ENCODE measurements at places on chromosomes 6 and 20.
A peak's percentile ranks its signal among the peaks of the same experiment; 100 is the strongest.

DNA sequence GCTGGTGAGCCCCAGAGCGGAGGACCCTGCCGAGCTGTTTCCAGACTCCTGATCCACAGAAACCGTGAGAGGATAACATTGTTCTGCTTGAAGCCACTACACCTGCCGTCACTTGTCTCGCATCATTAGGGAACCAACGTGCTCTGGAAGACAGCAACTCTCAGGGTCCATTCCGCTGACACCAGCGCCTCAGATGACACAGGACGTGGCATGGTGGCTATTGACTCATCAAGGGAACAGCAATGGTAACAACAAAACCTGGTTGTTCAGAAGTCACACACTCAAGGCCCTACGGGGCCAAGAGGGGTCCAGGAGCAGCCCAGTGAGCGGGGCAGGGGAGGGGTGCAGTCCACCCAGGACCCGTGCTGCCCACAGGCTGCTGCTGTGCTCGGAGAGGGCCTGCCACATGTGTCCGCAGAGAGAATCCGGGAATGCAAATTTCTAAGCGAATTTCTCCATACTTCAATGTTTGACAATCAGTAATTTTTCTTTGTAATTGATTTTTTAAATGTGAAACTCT is 110.4 kb downstream of the TTLL2 start:
- DNase-seq = no peak

GRCh38 chr20:13105864-13106457 is 97.2 kb downstream of the SPTLC3 start:
- DNase-seq = no peak

GRCh38 chr20:24679448-24680047 is 210.1 kb downstream of the SYNDIG1 start:
- DNase-seq = no peak

GRCh38 chr20:11083841-11084240 is 410.0 kb upstream of the JAG1 start:
- no peak for DNase-seq

GRCh38 chr6:142051404-142051803 is 81.3 kb upstream of the GJE1 start:
- DNase-seq = no peak

DNA sequence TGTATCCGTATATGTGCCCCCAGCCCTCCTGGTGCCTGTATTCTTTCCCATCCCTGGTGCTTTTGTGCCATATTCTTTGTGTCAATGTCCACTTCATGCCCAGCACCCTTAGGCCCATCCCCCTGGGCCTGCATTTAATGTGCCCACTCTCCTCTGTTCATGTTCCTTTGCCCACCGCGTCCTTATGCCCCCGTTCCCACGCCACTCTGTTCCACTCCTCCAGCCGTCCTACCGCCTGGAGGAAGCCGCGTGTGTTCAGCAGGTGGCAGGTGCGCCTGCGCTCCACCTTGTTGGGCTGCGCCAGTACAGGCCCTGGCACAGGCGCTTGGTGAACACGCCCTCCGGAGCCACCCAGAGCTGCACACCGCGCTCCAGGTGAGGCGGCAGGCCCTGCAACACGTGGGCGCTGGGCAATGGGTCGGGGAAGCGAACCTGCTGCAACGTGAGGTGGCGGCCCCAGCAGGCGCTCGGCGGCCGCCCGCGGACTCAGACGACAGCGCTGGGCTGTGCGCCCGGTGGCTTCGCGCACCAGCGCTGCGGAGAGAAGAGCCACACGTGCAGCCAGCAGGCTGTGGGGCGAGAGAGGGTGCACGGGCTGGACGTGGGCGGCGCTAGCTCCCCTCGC is 4.0 kb upstream of the FOXS1 start:
- no peak for DNase-seq

- no peak for DNase-seq
These were observed 1.1 kb downstream of the PPP1R18 start for GRCh38 chr6:30685157-30686008.

GRCh38 chr6:139514819-139515218 is 140.4 kb upstream of the CITED2 start:
- no peak for DNase-seq

GRCh38 chr6:109449795-109450673 is 5.5 kb downstream of the MICAL1 start:
- no peak for DNase-seq

DNA sequence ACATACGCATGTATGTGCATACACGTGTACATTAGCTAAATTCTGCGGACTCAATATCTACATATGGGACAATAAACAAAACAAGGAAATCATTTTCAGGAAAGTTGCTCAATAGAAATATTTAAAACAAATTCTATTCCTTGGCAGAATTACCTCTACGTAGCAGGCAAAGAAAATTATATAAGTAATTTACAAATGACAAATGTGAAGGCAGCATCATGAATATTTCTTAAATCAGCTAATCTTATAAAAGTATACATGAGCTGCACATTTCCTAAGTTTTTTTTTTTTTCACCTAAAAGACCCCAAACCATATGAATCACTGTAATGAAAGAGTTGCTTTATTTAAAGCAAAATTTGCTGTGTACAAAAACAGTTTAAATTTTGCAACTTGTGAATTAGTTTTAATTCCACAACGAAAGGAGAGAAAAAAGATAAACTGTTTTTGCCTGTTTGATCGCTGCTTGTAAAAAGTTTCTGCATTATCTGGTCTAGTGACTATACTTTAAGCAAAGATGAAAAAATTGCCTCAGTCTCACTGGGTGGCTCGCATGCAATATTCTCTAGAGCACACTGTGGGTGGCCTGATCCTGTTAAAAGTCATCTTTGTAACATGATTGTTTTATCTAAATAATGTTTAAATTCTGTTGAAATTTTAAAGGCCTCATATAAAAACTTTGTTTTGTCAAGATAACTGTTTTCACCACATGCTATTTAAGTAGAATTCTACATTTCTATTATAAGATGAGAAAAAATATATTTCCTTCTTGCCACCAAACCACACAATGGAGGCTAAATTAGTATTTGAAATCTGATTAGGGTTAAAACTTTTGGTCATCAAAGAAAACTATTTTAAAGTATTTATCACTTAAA is 57.1 kb downstream of the HUS1B start:
- DNase-seq = no peak

DNA sequence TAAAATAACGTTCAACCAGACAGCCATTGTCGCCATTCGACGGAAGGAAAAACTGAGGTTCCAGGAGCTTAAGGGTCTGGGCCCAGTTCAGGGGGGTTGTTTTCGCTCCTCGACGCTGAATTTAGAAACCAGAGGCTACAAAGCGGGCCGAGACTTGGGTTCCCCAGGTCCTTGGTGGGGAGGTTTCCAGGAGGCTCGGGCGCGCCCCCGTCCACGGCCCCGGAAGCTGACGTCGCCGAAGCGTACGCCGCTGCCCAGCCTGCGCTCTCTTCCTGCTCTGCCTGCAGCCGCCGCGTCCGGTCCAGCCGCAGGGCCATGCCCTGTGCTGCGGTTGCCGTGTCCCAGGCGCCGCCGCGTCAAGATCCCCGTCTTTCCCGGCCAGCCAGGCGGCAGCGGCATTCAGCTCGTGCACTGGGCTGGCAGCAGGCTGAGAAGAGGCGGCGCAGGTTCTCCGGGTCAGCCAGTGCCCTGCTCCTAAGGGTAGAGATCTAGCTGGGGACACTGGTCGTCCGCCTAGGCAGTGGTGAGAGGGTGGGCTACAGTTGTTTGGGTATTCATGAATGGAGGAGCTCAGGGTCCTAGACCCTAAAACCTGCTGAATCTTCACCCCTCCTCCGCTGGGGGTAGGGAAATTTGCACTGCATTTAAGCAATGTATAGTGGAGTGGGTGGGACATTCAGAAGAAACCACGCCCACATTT is 901 bp upstream of the TRIM26 start:
- DNase-seq = peak; percentile 75

- DNase-seq = no peak
These were observed 896.7 kb upstream of the MAP3K7 start for GRCh38 chr6:91483415-91484105.

- DNase-seq = no peak
These were observed 402.9 kb upstream of the CITED2 start for GRCh38 chr6:139777202-139777970.

GRCh38 chr20:19746396-19746795 is 11.7 kb upstream of the RIN2 start:
- no peak for DNase-seq

GRCh38 chr6:93779086-93779841 is 359.9 kb upstream of the EPHA7 start:
- DNase-seq = no peak

DNA sequence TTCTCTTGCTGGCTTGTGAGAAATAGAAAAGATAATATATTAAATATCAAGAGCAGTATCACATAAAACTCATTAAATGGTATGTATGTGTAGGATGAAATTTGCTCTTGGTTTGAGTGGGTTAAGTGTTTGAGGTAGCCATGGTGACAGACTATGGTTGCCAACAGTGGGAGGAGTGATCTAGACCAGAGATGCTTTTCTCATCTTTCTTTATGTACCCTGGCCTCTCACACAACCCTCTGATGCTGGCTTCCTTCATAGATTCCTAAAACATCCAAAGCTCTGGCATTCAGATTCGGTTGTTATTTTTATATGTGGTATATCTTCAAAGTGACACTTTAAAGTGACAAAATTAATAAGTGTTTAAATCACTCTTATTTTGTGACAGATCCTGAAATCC is 9.0 kb upstream of the MLIP start:
- DNase-seq = no peak

GRCh38 chr6:136592930-136593673 is 42.9 kb upstream of the MAP7 start:
- no peak for DNase-seq

DNA sequence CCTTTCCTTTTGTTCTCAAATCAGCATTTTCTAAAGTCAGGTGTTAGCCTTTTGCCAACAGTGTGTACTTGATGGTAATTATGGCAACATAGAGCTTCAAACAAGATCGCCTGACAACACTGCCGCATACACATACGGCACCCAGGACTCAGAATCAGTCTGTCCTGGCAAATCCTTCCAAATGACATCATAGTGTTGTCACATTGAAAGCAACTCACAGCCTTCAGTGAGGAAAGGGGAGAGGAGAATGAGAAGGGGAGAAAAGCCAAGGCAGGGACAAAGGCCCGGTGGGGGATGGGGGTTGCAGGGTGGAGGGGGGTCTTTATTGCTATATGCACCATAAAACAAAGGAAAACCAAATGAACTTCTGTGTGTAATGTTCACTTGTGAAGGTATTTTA is 65.7 kb upstream of the PTGIS start:
- DNase-seq = no peak

GRCh38 chr6:37174515-37175331 is 4.8 kb downstream of the PIM1 start:
- DNase-seq = no peak

GRCh38 chr6:159398633-159399032 is 229.4 kb downstream of the FNDC1 start:
- DNase-seq = no peak

- no peak for DNase-seq
These were observed 481.9 kb downstream of the C6orf118 start for GRCh38 chr6:164827537-164827936.

GRCh38 chr6:28648878-28649375 is 123.2 kb downstream of the GPX5 start:
- DNase-seq = no peak

GRCh38 chr6:100001915-100002388 is 7.9 kb upstream of the MCHR2 start:
- DNase-seq = peak; percentile 45

DNA sequence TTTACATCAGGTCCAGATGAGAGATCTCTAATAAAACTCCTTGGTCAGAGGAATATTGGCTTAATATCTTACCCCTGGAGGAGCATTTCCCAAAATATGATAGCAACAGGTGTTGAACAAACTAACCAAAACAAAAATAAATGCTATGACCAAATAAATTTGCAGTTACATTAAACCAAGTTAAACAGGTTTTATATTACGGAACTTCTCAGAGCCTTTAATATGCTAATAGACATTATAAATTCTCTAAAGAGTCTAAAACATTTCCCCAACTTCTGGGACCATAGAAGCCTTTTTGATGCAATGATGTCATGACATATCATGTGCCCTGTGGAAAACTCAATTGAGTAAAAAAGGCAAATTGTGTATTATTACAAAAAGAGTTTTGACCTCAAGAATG is 90.9 kb upstream of the ARMC2 start:
- no peak for DNase-seq

DNA sequence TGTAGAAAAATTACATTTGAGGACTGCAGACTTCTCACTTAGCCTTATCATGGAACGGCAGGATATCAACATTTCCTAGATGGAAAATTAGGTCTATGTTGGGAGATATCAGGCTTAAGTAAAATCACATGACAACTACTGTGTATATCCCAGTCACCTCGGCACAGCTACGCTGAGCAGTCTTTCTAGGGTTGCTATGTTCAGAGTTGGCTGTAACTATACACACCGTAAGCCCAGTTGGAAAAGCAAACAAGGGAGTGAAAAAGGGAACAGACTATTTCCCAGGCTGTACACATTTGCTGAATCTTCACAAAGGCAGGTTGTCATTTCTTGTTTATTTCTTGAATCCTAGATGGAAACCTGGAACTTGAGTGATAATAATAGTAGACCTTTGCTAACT is 80.7 kb upstream of the PTPRK start:
- no peak for DNase-seq

GRCh38 chr6:42197555-42198362 is 3.0 kb upstream of the GUCA1B start:
- peak; percentile 22 for DNase-seq

GRCh38 chr6:157982102-157982562 is 469 bp downstream of the SYNJ2 start:
- peak; percentile 30 for DNase-seq

GRCh38 chr6:119128252-119128912 is 49.9 kb upstream of the FAM184A start:
- DNase-seq = no peak

DNA sequence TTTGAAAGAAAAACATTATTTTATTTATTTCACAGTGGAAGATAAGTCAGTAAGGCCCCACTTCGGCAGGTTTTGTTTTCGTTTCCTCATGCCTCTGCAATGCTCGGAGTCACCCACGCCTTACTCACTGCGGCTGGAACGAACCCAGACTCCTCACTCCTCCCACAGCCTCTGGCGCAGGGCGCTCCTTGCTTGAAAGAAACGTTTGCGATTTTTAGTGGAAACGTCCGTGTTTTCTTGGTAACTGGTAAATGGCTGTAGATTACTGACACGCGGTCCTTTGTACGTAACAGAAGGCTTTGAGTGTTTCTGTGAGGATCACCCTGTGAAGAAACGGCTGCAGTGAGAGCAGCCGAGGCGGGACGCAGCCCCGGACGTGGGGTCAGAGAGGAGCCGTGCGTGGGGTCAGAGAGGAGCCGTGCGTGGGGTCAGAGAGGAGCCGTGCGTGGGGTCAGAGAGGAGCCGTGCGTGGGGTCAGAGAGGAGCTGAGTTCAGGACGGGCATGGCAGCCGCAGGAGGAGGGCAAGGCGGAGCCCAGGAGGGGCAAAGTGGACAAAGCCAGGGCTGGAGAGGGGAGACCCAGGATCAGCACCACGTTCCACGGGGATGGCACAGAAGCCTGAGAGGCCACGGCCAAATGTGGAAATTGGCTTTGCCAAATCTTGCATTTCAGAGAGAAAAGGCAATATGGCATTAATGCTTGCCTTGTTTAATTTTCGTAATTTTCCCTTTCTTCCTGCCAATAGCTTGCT is 198.6 kb upstream of the THBS2 start:
- DNase-seq = no peak
